ENCODE measurements at places on chromosomes 12 and 14. TPM values are rescaled to one million over a fixed set of nuclear protein-coding genes. Genes with fewer than 3 reads are reported as not detected.

The LRIG3 gene
- 53.1 TPM for total RNA-seq

DNA sequence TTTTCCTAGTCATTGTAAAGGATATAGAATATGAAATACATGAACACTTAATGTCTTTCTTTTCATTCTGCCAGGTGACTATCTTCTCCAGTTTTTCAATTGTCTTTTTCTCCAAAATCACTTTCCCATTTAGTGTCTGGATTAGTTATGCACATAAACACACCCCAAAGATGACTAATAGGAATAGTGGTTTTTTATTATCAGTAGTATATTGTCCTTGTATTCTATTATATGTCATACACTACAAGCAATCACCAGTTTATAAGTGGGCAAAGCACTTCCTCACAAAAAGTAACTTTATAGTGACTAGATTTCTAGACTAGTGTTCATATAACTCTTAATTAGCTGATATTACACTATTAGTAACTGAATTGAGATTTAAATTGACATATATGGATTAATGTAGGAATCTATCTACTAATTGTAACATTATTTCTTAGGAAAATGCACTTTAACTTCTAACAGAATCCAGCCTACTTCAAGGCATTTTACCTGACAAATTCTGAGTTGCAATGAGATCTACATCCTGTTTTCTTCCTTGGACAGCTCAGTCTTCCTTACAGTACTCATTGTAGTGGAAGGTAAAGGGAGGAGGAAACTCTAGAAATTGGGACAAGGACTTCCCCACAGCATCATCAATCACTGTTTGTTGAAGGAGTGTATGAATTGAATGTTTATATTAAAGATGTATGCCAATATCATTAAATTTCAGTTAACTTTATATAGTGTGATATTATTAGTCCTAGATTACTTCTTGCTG is 186.1 kb upstream of the GARIN2 start:
- no peaks in the 10 kb centered on the region for H3K36me3 ChIP-seq
- no peaks in the 10 kb centered on the region for H3K4me1 ChIP-seq

GRCh38 chr12:4086481-4086880 is 187.1 kb upstream of the CCND2 start:
- no peak overlapping the region for H3K4me3 ChIP-seq
- H3K27me3 ChIP-seq: peaks cover 16% of the 10 kb centered on the region
- no peak overlapping the region for H3K27ac ChIP-seq
- no peaks in the 10 kb centered on the region for H3K36me3 ChIP-seq
- no peaks in the 10 kb centered on the region for H3K4me1 ChIP-seq

The CATSPERB gene
- 0.99 TPM for total RNA-seq

- no peaks in the 10 kb centered on the region for H3K27me3 ChIP-seq
- no peaks in the 10 kb centered on the region for H3K4me1 ChIP-seq
- no peak overlapping the region for H3K4me3 ChIP-seq
- no peak for DNase-seq
- no peak overlapping the region for H3K27ac ChIP-seq
These were observed 91.6 kb upstream of the PTPRQ start for GRCh38 chr12:80352474-80352873.

GRCh38 chr12:126627596-126627995 is 1562.4 kb downstream of the AACS start:
- no peak overlapping the region for H3K27ac ChIP-seq
- no peaks in the 10 kb centered on the region for H3K27me3 ChIP-seq
- no peaks in the 10 kb centered on the region for H3K36me3 ChIP-seq
- no peaks in the 10 kb centered on the region for H3K4me1 ChIP-seq

DNA sequence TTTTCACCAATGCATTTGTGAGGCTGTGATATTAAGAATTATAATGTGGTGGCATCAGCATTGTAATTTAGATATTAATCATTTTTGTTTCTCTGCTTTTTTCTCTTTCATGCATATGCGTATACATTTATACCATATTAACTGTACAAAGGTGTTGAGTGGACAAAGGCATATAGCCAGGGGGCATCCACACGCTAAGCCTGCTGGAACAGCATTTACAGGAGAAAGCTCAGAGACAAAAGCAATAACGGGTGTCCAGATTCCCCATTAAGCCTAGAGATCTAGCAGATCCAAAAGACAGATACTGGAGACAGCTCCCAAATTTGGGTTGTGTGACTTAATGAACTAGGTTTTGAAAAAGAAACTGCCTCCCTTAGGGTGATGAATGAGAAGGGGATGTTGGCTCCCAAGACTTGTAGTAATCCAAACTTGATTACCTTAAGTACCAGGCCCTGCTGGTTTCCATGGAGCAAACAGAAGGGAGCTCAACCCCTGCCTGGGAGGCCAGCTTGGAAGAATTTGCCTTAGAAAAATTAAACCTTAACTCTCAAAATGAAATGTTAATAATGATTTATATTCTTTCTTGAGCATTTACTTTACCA is 181.9 kb downstream of the SLC6A15 start:
- H3K36me3 ChIP-seq: no peaks in the 10 kb centered on the region
- no peak for DNase-seq
- no peak overlapping the region for H3K27ac ChIP-seq
- H3K4me1 ChIP-seq: no peaks in the 10 kb centered on the region
- H3K27me3 ChIP-seq: no peaks in the 10 kb centered on the region

GRCh38 chr12:96812153-96812552 is 94.9 kb upstream of the NEDD1 start:
- H3K4me3 ChIP-seq: no peak overlapping the region
- DNase-seq: no peak
- H3K4me1 ChIP-seq: no peaks in the 10 kb centered on the region
- no peak overlapping the region for H3K27ac ChIP-seq
- no peaks in the 10 kb centered on the region for H3K36me3 ChIP-seq

DNA sequence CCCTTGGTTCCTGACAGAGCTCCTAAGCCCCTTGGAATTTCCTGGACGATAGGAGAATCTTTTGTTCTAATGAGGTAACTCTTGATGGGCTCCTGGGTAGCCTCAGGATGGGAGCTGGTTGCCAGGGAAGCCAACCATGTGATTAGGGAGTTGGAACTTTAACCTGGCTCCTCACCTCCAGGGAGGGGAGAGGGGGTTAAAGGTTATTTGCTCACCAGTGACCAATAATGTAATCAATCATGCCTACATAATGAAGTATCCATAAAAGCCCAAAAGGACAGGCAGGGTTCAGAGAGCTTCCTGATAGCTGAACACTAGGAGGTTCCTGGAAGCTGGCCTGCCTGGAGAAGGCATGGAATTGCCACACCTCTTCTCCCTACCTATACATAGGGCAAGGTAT is 6.2 kb upstream of the CNOT2 start:
- DNase-seq: no peak
- H3K36me3 ChIP-seq: no peaks in the 10 kb centered on the region
- H3K4me1 ChIP-seq: peaks cover 3% of the 10 kb centered on the region
- no peak overlapping the region for H3K27ac ChIP-seq

DNA sequence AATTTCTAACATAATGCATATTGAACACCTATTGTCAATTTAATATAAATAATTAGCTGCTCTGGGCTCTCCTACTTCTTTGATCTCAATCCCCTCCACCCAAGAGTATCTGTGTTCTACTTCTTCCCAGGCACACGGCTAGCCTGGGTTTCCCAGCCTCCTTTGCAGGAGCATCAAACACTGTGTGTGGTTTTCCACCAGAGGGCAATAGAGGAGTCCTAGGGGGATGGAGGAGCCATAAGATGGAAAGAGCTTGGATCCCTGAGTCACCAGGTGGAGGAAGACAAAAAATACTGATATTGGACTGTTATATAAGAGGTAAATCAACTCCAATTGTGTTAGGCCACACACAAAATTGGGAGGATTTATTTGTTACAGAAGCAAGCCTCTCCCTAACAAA is 333.7 kb downstream of the GLT1D1 start:
- no peak overlapping the region for H3K27ac ChIP-seq
- no peaks in the 10 kb centered on the region for H3K36me3 ChIP-seq
- no peaks in the 10 kb centered on the region for H3K4me1 ChIP-seq
- no peak for DNase-seq
- H3K4me3 ChIP-seq: no peak overlapping the region

Data from esophagus muscularis mucosa (tissue), 4 donors.